ENCODE measurements at places on chromosomes 3 and 15. TPM values are rescaled to one million over a fixed set of nuclear protein-coding genes. Genes with fewer than 3 reads are reported as not detected.

IGDCC3 gene
- not detected for total RNA-seq

SEC22C gene
- 60.2 TPM for total RNA-seq

MKRN3 gene
- 0.29 TPM for total RNA-seq

RTP1 gene
- total RNA-seq: not detected

CPN2 gene
- 0.15 TPM for total RNA-seq

LHFPL4 gene
- total RNA-seq: 0.14 TPM

MESP2 gene
- total RNA-seq: not detected

C3orf80 gene
- total RNA-seq: not detected

ENTPD3 gene
- 0.95 TPM for total RNA-seq

GRCh38 chr3:115062009-115062408 lies 85.1 kb downstream of the ZBTB20 start:
- no peaks in the 10 kb centered on the region for H3K4me1 ChIP-seq
- DNase-seq: no peak
- H3K27me3 ChIP-seq: no peaks in the 10 kb centered on the region
- H3K4me3 ChIP-seq: no peak overlapping the region
- no peaks in the 10 kb centered on the region for H3K36me3 ChIP-seq
- H3K27ac ChIP-seq: no peak overlapping the region

GRCh38 chr3:184808021-184808420 lies 3.9 kb upstream of the VPS8 start:
- H3K27ac ChIP-seq: no peak overlapping the region
- H3K36me3 ChIP-seq: no peaks in the 10 kb centered on the region
- no peak overlapping the region for H3K4me3 ChIP-seq

DNA sequence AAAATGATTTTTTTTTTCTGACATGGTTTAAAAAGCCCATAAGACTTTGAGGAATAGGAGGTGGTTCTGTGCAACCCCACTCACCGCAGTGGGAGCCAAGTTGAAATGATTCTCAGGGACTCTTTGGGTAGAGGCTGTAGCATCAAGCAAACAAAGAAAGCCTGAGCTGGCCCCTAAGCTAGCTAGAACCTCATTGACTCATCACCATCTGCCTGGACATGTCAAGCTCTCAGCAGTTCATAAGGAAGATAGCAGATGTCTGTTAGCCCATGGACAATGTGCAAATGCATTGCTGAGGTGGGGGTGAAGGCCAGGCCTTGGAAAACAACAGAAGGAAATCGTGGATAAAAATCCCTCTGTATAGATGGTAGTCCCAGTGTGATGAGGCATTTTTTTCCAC lies 234.8 kb downstream of the NR2F2 start:
- no peak for DNase-seq
- H3K27me3 ChIP-seq: no peaks in the 10 kb centered on the region
- no peaks in the 10 kb centered on the region for H3K36me3 ChIP-seq
- no peak overlapping the region for H3K27ac ChIP-seq
- H3K4me3 ChIP-seq: no peak overlapping the region
- no peaks in the 10 kb centered on the region for H3K4me1 ChIP-seq

GRCh38 chr3:12503126-12503957 lies 19.1 kb downstream of the TSEN2 start:
- H3K4me1 ChIP-seq: peaks cover 3% of the 10 kb centered on the region
- H3K4me3 ChIP-seq: no peak overlapping the region
- H3K27ac ChIP-seq: no peak overlapping the region

GRCh38 chr15:43449981-43450380 lies 43.0 kb downstream of the TP53BP1 start:
- no peak overlapping the region for H3K27ac ChIP-seq
- no peak overlapping the region for H3K4me3 ChIP-seq
- no peak for DNase-seq
- no peaks in the 10 kb centered on the region for H3K36me3 ChIP-seq
- H3K4me1 ChIP-seq: no peaks in the 10 kb centered on the region
- H3K27me3 ChIP-seq: no peaks in the 10 kb centered on the region

GRCh38 chr3:159586571-159587202 lies 401.9 kb upstream of the IL12A start:
- no peaks in the 10 kb centered on the region for H3K36me3 ChIP-seq
- H3K27me3 ChIP-seq: no peaks in the 10 kb centered on the region
- no peak overlapping the region for H3K4me3 ChIP-seq
- H3K4me1 ChIP-seq: no peaks in the 10 kb centered on the region
- DNase-seq: no peak

GRCh38 chr15:74977599-74977998 lies 17.8 kb upstream of the SCAMP5 start:
- no peaks in the 10 kb centered on the region for H3K36me3 ChIP-seq
- no peak for DNase-seq
- H3K4me1 ChIP-seq: no peaks in the 10 kb centered on the region
- H3K4me3 ChIP-seq: no peak overlapping the region
- H3K27me3 ChIP-seq: no peaks in the 10 kb centered on the region
- no peak overlapping the region for H3K27ac ChIP-seq

- no peak overlapping the region for H3K4me3 ChIP-seq
- no peak for DNase-seq
- no peak overlapping the region for H3K27ac ChIP-seq
- H3K27me3 ChIP-seq: no peaks in the 10 kb centered on the region
- no peaks in the 10 kb centered on the region for H3K4me1 ChIP-seq
Observed at GRCh38 chr15:63319065-63319464, 41.7 kb downstream of the APH1B start.

GRCh38 chr3:97970156-97970555 lies 2.1 kb downstream of the RIOX2 start:
- H3K27ac ChIP-seq: no peak overlapping the region
- H3K4me1 ChIP-seq: peaks cover 6% of the 10 kb centered on the region
- no peaks in the 10 kb centered on the region for H3K27me3 ChIP-seq
- H3K36me3 ChIP-seq: no peaks in the 10 kb centered on the region
- H3K4me3 ChIP-seq: no peak overlapping the region
- no peak for DNase-seq

DNA sequence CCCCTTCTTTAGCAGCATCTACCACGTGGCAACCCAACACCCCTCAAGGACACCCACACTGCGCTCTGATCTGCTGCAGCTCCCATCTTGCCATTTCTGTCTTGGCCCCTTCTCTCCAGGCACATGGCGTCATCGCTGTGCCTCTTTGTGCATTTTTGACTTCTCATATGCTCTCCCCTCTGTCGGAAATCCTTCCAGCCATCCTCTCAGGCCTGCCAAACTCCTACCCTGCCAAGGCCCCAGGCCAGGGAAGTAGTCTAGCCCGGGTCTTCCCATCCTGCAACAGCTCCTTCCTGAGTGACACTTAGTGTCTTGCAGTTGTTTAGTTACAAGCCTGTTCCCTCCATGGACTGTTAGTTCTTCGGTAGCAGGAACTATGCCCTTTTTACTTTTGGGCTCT lies 34.0 kb upstream of the CTXND1 start:
- no peak for DNase-seq
- H3K27me3 ChIP-seq: no peaks in the 10 kb centered on the region
- H3K4me1 ChIP-seq: no peaks in the 10 kb centered on the region
- no peak overlapping the region for H3K4me3 ChIP-seq
- no peak overlapping the region for H3K27ac ChIP-seq

DNA sequence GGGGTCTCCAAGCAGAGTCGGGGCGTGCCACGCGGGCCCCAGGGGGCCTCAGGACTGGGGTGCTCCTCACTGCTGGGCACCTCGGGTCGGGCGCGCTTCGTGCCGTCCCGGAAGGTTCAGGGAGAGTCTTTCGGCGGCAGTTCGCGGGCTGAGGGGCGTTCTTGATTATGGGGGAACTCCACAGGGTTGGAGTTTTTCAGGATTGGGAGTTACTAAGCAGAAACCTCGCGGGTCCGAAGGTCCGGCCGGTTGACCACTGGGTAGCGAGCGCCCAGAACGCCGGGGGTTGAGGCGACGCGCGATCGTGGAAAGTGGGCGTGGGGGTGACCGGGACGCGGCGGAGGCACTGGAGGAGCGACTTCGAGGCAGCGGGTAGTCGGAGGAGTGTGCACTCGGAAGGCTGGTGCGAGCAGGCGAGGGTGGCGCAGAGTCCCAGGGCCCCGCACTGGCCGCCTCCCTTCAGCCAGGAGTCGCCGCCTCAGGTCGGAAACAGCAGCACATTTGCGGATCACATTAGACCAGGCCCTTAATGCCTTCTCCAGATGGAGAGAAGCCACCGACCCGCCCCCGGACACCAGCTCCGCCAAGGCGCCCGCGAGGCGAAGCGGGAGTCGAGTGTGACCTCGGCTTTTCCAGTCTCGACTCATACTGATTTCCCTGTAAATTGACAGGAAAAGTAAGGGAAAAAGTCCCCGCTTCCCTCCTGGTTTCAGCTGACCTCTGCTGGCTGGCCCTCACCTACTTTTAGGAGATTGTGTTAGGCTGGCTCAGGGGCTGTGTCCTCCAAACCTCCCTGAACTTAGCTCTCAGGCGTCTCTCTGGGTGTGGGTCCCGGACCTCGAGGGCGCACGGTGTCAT lies 685 bp downstream of the ADAMTSL3 start:
- no peaks in the 10 kb centered on the region for H3K27me3 ChIP-seq
- peak; percentile 64 for DNase-seq
- H3K4me1 ChIP-seq: no peaks in the 10 kb centered on the region
- H3K36me3 ChIP-seq: no peaks in the 10 kb centered on the region
- peak overlapping the region; percentile 73 for H3K27ac ChIP-seq

- no peak overlapping the region for H3K4me3 ChIP-seq
- no peak overlapping the region for H3K27ac ChIP-seq
- no peaks in the 10 kb centered on the region for H3K27me3 ChIP-seq
Observed at GRCh38 chr3:5479229-5479799, 291.8 kb downstream of the EDEM1 start.

- no peak overlapping the region for H3K4me3 ChIP-seq
- H3K4me1 ChIP-seq: no peaks in the 10 kb centered on the region
- DNase-seq: no peak
- no peaks in the 10 kb centered on the region for H3K27me3 ChIP-seq
Observed at GRCh38 chr3:22159004-22159695, 408.1 kb upstream of the ZNF385D start.

- DNase-seq: no peak
- no peak overlapping the region for H3K4me3 ChIP-seq
- H3K27ac ChIP-seq: no peak overlapping the region
- H3K4me1 ChIP-seq: no peaks in the 10 kb centered on the region
- H3K27me3 ChIP-seq: no peaks in the 10 kb centered on the region
- no peaks in the 10 kb centered on the region for H3K36me3 ChIP-seq
Observed at GRCh38 chr3:39208463-39209055, 16.2 kb upstream of the XIRP1 start.

DNA sequence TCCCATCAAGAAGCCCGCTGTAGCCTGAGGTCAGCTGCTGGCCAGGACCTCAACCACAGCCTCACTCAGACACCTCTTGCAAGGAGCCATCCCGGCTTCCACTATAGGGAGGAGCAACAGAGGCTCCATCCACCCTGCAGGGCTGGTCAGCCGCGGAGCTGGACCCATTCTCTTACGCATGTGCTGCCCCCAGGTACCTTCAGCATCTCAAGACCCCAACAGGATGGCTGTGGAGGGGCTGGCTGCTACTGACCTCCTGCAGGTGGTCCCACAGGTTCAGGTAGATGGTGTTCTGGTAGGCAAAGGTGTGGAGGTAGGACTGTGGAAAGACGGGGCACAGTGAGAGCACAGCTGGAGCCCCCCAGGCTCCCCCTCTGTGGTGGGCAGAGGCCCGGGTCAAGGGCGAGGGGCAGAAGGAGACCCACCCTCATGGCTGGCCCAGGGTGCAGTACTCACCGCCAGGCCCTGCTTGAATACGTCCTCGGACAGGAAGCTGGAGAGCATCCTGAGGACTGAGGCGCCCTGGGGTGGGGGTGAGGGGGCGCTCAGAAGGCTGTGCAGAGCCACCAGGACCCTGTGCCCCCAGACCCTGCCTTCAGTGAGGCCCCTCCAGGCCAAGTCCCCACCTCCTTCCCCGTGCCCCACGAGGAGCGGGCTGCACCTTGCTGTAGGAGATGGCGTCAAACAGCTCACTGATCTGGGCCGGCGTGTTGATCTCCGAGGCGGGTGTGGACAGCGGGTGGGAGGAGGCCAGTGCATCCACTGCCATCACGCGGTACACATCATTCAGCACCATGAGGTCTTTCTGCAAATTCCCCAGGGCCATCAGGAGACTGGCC lies 11.4 kb downstream of the ANPEP start:
- H3K27me3 ChIP-seq: no peaks in the 10 kb centered on the region
- no peak overlapping the region for H3K27ac ChIP-seq

GRCh38 chr3:196872316-196872715 lies 4.6 kb downstream of the SENP5 start:
- H3K36me3 ChIP-seq: no peaks in the 10 kb centered on the region
- H3K27ac ChIP-seq: no peak overlapping the region
- no peak for DNase-seq
- H3K4me1 ChIP-seq: peaks cover 6% of the 10 kb centered on the region
- no peak overlapping the region for H3K4me3 ChIP-seq
- no peaks in the 10 kb centered on the region for H3K27me3 ChIP-seq

GRCh38 chr15:67172172-67172571 lies 82.3 kb downstream of the AAGAB start:
- no peaks in the 10 kb centered on the region for H3K27me3 ChIP-seq
- no peak overlapping the region for H3K4me3 ChIP-seq
- no peak overlapping the region for H3K27ac ChIP-seq

GRCh38 chr3:29430558-29430971 lies 149.7 kb downstream of the RBMS3 start:
- H3K4me3 ChIP-seq: no peak overlapping the region
- H3K27ac ChIP-seq: peak overlapping the region; percentile 19
- H3K27me3 ChIP-seq: no peaks in the 10 kb centered on the region
- H3K36me3 ChIP-seq: no peaks in the 10 kb centered on the region

DNA sequence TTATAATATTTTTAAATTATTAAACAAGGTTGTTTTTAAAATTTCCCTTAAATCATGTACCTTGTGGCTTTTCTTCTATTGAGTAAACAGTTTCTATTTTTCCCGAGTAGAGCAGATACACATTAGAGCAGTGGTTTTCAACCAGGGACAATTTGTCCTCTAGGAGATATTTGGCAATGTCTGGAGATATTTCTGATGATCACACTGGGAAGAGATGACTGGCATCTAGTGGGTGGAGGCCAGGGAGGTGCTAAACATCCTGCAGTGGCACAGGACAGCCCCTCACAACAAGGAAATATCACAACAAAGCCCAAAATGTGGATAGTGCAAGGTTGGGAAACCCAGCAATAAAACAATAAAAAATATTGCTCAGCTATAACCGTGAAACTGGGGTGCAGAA lies 113.0 kb upstream of the PTPRG start:
- H3K27me3 ChIP-seq: no peaks in the 10 kb centered on the region
- H3K27ac ChIP-seq: no peak overlapping the region
- no peak for DNase-seq
- H3K4me3 ChIP-seq: no peak overlapping the region

- no peak overlapping the region for H3K4me3 ChIP-seq
- H3K4me1 ChIP-seq: peaks cover 8% of the 10 kb centered on the region
- H3K27me3 ChIP-seq: no peaks in the 10 kb centered on the region
- H3K27ac ChIP-seq: peak overlapping the region; percentile 1
Observed at GRCh38 chr15:68617001-68617400, 38.2 kb downstream of the CORO2B start.

- H3K4me3 ChIP-seq: no peak overlapping the region
- no peak overlapping the region for H3K27ac ChIP-seq
- H3K36me3 ChIP-seq: no peaks in the 10 kb centered on the region
- no peak for DNase-seq
Observed at GRCh38 chr3:121515862-121516261, 29.9 kb downstream of the POLQ start.

DNA sequence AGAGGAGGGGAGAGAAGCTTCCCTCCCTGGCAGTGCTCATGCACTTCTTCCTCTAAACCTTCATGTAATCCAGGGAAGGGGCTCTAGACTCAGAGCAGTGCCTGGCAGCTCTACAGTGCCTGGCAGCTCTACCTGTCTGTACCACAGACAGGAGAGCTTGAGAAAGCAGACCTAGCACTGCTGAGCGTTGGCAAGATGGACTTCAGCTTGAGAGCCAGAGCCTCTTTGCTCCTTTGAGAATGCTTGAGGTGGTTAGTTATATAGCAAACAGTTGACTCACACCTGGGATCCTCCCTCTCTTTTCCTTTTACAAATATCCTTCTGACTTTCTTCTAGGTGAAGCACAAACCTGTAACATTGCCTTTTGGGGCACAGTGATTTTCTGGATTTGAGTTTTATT lies 20.9 kb downstream of the FBXO22 start:
- no peaks in the 10 kb centered on the region for H3K27me3 ChIP-seq
- H3K36me3 ChIP-seq: no peaks in the 10 kb centered on the region
- H3K4me3 ChIP-seq: no peak overlapping the region
- H3K4me1 ChIP-seq: no peaks in the 10 kb centered on the region

Measured in uterus (tissue), 4 donors.